ENCODE measurements at places on chromosomes 5 and 9.

DNA sequence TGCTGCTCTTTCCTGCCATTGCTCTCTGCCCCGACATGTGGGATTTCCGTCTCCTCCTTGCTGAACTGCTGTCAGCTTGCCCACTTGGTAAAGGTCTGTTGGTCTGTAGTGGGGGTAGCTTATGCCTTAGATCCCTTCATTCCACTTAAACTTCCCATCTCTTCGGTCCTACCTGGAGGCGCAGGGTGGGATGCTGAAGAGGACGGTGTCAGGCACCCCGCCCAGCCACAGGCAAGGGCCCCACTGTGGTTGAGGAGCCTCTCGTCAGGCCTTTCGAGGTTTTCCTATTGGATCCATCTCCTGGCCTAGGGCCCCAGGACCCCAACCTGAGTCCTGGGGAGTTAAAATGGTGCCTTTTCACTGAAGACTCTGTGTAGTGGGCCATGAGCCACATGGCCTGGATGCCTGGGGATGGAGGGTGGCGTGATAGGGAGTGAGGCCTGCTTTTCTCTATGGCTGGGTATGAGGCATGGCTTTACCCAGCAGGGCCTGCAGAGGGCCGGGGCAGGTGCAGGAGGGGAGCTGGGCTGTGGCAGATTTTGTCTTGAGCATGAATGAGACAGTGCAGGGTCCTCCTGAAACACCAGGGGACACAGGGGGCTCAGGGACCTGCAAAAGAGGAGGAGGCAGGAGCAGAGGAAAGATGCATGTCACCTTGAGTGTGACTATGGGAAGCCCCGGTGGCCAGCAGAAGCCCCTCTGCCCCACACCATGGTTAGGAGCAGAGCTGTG lies 25.8 kb upstream of the RNF130 start:
- DNase-seq: no peak

- no peak for DNase-seq
Measured at GRCh38 chr5:138720840-138721239, 32.4 kb upstream of the CTNNA1 start.

- no peak for DNase-seq
Measured at GRCh38 chr9:18371141-18371540, 102.8 kb upstream of the ADAMTSL1 start.

DNA sequence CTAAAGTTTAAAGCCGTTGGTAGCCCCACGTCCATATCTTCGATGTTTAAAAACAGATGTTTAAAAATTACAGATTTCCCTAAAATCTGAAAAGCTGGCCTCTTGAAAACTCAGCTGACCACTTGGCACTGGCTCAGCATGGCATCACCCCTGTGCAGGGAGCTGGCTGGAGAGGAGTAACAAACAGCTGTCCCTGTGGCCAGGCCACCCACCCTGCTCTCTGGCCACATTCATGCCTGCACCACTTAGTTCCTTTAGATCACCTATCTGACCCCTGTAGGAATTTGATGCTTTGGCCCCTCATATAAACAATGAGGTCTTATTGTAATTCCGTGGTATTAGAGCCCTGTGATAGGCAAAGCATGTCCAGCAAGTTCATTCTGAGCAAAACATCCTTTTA lies 107.5 kb downstream of the FRMD3 start:
- no peak for DNase-seq

GRCh38 chr5:126814721-126815404 lies 37.9 kb downstream of the LMNB1 start:
- no peak for DNase-seq
